ENCODE measurements at places on chromosomes 16 and 17. TPM values are rescaled to one million over a fixed set of nuclear protein-coding genes. Genes with fewer than 3 reads are reported as not detected.

GRCh38 chr17:3157218-3157617 lies 29.9 kb upstream of the OR1G1 start:
- no peak for DNase-seq

DNA sequence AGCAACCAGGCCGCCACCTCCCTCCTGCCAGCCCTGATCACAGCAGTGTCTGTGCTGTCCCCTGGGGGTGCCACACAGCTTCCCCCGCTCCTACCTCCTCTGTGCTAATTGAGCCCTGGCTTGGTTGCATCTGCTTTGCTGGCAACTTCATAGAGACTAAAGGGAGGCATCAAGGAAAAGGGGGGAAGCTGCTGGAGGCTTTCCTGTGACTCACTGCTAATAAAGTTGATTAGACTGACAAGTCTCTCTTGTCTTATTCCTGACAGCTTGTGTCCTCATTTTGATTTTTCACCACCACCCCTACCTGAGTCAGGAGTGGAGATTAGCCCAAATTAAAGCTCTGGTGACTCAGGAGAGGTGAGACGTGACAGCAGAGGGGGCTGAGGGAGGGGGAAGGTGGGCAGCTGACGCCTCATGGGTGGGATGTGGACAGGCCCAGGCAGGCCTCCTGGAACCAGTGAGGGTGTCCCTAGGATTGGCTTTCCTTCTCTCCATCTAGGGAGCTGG lies 310.0 kb downstream of the CBLN1 start:
- no peak for DNase-seq

GRCh38 chr16:22220714-22221113 lies 14.6 kb downstream of the EEF2K start:
- no peak for DNase-seq

DNA sequence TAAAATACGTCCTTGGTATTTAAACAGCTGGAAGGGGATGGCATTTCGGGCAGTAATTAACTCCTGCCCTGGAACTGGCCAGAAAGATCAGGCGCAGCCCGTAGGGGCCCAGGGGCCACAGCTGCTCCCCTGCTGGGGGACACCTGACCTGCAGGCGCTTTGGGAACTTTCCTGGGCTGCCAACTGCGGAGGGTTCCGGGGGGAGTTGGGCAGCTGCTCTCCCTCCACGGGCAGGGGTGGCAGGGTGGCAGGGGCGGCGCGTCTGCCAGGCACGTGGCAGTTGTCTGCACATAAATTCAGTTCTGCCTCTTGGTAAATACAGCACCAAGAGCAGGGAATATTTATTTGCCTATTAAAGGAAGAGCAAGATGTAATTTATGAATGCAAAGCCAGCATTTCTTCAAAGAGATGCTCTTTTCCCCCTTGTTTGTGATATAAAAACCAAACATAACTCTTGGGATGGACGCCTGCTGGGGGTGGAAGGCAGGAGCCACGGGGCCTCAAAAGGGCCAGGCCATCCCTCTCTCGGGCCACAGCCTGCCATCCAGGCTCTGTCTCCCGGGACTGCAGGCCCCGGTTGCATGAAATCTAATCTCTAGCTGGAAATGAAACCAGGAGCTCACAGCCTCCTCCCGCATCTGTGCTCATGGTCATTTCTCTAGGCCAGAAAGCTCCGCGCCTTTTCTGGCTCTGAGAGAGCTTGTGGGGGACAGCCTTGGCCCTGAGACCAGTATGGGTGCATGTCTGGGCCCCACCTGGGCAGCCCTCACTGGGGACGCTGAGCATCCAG lies 29.9 kb upstream of the CHMP6 start:
- no peak for DNase-seq

GRCh38 chr17:61091096-61091495 lies 308.5 kb upstream of the TBX2 start:
- no peak for DNase-seq

DNA sequence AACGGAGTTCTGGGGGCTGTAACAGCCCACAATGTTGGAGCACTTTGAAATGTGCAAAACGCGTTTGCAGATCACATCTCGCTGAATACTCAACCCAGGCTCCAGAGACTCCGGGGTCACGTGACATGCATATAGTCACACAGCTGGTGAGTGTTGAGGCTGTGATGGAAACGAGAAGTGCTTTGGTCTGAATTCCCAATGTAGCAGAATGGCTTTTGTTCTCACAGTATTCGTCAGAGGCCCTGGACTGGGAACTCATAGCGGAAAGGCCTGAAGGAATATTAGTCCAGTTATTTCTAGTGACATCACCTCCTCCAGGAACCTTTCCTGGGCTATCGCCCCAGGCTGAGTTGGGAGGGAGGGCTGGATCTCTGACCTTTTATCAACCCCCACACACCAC lies 95.8 kb upstream of the CRHR1 start:
- no peak for DNase-seq

DNA sequence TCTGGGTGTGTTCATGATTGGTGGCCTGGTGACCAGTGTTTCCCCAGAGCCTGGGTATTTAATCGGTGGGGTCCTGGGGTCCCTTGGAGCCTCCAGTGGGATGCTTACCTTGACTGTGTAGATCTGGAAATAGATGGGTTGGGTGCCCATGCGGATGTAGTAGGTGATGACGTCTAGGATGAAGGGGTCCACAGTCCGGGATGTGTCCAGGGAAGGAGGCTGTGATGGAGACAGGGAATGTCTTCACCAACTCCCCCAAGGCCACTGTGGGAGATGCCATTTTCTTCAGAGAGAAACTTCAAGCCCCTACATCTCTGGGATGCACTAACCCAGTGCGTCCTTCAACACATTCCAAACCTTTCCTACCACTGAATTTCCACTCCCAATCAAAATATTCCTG lies 24.1 kb upstream of the MFSD6L start:
- DNase-seq, result no peak

DNA sequence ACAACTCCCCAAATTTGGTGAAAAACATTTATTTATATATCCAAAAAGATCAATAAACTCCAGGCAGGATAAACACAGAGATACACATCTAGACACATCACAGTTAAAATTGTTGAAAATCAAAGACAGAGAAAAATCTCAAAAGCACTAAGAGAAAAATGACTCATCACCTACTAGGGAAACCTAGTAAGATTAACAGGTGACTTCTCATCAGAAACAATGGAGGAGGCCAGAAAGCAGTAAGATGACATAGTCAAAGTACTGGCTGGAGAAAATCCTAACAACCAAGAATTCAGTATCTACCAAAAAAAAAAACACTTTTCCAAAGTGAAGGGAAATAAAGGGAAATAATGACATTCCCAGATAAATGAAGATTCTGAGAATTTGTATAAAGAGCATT lies 33.8 kb downstream of the ULK2 start:
- no peak for DNase-seq

DNA sequence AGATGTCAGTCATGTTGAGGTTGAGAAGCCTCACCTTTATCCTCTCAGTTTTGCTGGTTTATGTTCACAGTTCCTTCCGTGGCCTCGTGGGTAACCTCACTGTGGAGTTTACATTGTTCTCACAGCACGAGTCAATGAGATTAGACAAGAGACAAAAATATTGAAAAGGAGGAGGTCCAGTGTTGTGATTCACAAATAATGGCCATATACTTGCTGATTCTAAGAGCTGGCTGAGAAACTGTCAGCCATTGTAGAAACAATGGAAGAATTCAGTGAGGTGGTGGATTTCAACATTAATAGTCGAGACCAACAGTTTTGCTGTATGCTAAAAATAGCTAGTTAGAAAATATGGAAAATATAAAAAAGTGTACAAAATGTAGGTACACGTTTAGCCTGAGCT lies 176.4 kb upstream of the WSCD1 start:
- DNase-seq, result no peak

Gene CCL8
- not detected for total RNA-seq

Gene EVI2B
- total RNA-seq, result 132 TPM

Gene ZNF48
- total RNA-seq, result 6.0 TPM

All from CD4-positive, CD25-positive, alpha-beta regulatory T cell (primary cell).